Nucleus accumbens (tissue), 56 donors: ENCODE measurements at places on chromosomes 16 and 17.

DNA sequence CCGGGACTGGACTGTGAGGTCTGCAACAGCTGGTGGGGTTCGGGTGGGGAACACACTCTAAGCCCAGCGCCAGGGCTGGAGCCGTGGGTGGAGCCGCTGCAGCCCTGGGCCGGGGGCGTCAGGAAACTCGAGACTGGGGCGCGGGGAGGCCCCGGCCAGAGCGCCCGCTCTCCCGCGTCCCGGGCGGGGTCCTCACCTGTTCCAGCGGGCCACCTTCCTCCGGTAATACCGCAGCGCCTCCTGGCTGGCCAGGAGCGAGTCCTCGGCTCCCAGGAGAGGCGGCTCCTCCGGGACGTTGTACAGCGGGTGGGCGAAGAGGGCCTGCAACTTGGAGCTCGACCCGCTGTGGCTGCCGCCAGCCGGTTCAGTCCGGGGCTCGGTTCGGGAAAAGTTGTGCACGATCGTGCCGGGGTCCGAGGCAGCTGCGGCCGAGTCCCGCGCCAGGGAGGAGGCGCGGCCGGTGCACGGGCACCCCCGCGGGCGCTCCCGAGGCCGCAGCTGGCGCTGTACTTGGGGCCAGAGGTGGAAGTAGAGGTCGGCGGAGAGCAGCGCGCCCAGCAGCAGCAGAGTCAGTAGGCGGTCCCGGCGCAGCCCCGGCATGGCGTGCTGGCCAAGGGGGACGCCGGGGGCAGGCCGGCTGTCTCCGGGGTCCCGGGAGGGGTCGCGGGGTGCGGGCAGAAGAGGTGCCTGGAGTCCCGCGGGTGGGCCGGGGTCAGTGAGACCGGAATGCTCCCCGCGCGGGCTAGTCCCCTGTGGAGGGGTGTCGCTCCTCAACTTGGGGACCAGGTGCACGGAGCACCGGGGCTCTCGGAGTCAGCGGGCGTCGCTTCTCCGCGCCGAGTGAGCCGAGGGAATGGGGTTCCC is 868 bp downstream of the FAM20A start:
- no peak for DNase-seq

DNA sequence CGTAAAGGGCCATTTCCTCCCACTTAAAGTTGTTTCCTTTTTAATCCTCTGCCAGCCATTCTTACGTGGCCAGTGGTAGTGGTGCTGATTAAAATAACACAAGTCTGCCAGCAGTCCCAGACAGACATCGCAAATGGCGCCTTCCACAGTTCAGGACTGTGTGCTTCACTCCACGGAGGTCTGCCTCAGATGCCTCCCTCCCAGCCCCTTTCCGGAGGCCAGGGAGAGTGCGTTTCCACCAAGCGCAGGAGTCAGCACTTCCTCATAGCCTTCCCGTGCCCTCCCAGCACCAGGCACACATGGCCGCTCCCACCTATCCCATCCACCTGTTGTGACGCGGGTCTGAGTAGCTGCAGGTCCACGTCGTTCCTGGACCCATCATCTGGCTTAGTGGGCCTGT is 205.6 kb downstream of the RPTOR start:
- no peak for DNase-seq

GRCh38 chr16:74942977-74943918 is 41.7 kb downstream of the WDR59 start:
- no peak for DNase-seq

- no peak for DNase-seq
Measured at GRCh38 chr17:33200587-33200986, 92.5 kb downstream of the ASIC2 start.

DNA sequence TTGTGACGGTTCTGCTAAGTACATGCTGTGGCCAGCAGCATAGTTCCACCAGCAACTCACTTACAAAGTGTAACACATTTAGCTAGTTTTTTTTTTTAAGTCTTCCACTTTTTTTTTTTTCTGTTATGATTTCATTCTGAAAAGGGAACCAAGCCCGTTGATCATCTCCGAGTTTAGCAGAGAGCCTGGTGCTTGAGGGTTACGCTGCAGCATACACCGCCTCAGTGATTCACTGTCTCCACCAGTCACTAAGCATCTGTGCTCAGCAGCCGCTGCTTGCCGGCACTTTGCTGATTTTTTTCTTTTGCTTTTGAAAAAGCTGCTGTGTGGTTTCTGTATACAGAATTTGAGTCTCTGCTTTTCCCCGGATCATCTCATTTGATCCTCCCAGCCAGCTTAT is 194.5 kb upstream of the CDH13 start:
- DNase-seq, result peak; percentile 2

- no peak for DNase-seq
Measured at GRCh38 chr17:50141745-50142110, 8.7 kb downstream of the PPP1R9B start.

GRCh38 chr17:14557480-14557879 is 256.6 kb downstream of the HS3ST3B1 start:
- no peak for DNase-seq

DNA sequence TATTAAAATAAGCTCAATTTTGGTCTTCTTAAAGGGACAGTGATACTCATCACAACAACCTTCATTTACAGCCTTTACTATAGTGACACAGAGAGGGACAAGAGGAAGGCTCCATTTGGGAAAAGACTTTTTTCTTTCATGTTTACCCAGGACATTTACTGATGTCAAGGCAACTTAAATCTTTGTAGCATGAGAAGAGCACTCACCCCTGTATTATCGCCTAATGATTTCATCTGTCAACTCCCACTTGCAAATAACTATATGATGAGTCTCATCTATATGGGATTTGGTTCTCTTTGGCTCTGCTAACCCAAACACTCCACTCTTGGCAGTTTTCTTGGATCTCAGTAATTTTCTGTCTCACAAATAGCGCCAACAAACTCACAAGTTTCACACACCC is 24.1 kb downstream of the BLMH start:
- DNase-seq, result no peak

DNA sequence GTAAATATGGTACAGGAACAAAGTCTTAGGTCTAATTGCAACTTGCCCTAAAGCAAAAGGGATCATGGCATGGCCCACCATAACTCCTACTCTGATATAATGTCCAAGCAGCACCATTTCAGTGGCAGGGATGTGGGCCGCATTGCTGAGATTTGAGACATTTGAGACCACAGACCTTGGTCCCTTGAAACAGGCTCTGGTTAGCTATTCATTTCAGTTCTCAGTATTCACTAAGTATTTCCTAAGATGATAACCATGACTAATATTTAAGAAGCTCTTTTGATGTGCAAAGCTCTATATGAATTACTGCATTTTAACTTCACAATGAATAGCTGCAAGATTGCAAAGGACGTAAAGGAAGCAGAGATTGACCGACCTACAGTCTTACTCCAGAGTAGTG is 471.0 kb downstream of the SHISA9 start:
- DNase-seq, result no peak

- no peak for DNase-seq
Measured at GRCh38 chr17:31310260-31310659, 3.6 kb downstream of the EVI2B start.

DNA sequence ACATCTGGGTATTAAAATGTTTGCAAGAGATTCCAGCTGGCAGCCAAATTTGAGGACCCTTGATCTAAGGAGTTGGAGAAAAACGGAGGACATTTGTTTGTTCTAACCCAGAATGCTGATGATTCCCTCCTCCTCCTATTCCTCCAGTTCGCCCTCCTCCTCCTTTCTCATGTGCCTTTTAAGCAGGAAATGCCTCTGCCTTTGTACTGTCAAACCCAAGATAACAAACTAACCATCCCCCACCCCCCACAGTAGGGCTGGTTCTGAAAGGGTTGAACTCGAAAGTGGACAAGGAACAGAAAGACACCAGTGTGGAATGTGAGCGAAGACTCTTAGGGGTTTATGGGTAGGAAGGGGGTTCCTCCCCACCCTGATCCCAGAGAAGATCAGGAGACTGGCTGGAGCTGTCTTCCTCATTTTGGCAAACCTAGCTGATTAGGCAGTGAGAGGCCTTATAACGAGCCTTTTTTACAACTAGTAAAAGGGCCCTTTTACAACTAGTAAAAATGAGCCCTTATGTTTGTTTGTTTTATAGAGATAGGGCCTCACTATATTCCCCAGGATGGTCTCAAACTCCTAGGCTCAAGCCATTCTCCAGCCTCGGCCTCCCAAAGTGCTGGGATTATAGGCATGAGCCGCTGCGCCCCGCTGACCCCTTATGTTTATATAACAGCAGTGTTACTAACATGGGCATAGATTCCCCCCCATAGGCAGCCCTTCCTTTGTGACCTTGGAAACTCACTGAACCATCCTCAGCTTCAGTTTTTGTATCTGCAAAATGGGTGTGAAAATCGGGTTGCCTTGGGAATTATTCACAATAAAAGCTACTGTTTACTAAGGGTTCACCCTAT is 975 bp downstream of the CHD9 start:
- no peak for DNase-seq

DNA sequence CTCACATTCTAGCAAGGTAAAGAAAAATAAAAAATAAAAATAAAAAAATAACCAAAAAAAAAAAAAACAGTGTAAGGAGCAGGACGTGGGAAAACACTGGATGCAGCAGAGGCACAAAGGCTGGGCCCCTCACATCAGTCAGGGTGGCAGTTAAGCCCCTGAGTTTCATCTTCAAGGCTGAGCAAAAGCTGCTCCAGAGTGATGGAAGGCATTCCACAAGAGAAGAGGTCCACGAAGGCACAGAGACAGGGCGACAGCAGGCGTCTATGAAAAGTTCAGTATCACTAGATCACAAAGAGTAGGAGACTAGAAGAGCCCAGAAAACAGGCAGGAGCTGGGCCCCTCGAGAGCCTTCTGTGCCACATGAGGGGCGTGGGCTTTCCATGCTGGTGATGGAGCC is 12.0 kb downstream of the TMEM186 start:
- DNase-seq, result no peak
